ACHN (cell line): ENCODE measurements at places on chromosomes 3 and 15.

DNA sequence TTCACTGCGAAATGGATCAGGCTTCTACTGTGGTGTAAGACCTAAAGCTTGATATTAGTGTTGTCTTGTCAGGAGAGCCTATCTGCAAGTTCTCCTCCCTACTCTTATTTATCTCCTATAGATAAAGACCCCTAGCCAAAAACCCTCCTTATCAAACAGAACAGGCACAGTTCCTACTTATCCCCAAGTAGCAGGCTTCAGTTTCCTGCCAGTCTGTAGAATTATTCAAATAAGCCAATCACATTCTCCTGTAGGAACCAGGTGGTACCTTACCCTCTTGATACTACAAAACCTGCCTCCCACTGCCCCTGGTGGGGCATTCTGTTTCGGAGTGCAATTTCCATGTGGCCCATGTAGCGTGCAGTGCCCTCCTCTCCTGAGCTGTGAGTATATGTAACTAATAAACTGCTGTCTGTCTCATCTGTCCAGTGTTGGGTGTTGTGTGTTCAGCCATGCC lies 28.7 kb downstream of the HDGFL3 start:
- DNase-seq, result no peak

GRCh38 chr3:70272798-70273197 lies 39.6 kb downstream of the MDFIC2 start:
- no peak for DNase-seq

GRCh38 chr3:99765042-99765942 lies 52.4 kb upstream of the CMSS1 start:
- no peak for DNase-seq

DNA sequence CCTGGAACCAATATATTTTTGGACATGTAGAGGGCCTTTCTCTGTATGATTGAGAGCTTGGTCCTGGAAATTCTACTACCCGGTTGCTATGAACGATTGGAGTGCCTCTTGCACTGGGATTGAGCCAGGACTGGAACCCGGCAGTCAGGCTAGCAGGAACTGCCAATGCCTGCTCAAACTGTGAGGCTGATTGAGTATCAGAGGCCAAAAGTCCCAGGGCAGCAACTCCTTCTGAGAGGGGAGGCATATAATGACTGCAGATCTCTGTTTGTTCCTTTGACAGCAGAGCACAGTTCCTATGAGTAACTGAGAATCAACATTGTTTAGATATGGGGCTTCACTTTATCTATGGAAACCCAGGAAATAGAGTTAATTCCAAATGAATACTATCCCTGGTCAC lies 12.9 kb downstream of the IQCH start:
- DNase-seq, result no peak

DNA sequence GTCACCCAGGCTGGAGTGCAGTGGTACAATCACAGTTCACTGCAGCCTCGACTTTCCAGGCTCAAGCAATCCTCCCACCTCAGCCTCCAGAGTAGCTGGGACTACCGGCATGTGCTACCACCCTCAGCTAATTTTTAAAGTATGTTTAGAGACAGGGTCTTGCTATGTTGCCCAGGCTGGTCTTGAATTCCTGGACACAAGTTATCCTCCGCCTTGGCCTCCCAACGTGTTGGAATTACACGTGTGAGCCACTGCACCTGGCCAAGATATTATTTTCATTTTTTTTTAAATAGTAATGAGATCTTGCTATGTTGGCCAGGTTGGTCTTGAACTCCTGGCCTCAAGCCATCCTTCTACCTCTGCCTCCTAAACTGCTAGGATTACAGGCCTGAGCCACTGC lies 4.4 kb upstream of the MPI start:
- no peak for DNase-seq

DNA sequence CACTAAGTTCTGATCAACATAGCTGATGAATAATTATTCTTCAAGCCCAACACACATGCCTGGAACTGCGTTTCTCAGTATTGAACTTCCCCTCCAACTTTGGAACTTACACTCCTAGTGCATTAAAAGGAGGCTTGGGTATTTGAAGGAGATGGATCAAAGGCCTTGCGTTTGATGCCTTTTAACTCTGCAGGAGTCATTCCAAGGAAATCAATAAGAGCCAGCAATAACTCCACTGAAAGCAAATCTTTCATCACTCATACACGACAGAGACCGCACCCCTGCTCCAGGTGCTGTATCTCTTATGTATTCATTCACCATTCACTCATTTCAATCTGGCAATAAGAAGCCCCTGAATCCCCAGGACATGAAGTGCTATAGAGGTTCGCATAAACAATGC lies 14.0 kb upstream of the FSIP1 start:
- no peak for DNase-seq

GRCh38 chr3:139222100-139222657 lies 121.6 kb upstream of the MRPS22 start:
- no peak for DNase-seq
